ENCODE measurements at places on chromosomes 1 and 21. TPM values are rescaled to one million over a fixed set of nuclear protein-coding genes. Genes with fewer than 3 reads are reported as not detected.

GRCh38 chr1:198858033-198858432, 219.2 kb downstream of the PTPRC start:
- no peak for DNase-seq

DNA sequence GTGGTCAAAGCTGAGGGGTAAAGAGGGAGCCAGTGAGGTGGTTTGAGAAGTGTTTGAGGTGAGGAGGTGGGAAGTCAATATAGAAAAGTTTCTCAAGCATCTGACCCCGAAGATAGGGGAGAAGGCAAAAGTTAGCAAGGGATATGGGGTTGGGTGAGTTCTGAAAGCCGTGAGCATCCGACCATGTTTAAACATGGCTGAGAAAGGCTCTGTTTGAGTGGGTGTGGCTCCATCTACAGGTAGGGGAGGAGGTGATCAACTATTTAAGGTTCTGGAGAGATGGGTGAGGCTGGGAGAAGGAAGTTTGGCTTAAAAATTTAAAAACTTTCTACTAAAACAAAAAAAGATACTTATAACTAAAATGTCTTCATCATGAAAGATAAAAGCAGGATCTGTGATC, 273.8 kb downstream of the KCNJ6 start:
- no peak for DNase-seq

Gene MTMR11
- total RNA-seq = 16.1 TPM

Gene KRTAP15-1
- not detected for total RNA-seq

GRCh38 chr1:237124856-237125462, 83.0 kb downstream of the RYR2 start:
- DNase-seq = no peak

DNA sequence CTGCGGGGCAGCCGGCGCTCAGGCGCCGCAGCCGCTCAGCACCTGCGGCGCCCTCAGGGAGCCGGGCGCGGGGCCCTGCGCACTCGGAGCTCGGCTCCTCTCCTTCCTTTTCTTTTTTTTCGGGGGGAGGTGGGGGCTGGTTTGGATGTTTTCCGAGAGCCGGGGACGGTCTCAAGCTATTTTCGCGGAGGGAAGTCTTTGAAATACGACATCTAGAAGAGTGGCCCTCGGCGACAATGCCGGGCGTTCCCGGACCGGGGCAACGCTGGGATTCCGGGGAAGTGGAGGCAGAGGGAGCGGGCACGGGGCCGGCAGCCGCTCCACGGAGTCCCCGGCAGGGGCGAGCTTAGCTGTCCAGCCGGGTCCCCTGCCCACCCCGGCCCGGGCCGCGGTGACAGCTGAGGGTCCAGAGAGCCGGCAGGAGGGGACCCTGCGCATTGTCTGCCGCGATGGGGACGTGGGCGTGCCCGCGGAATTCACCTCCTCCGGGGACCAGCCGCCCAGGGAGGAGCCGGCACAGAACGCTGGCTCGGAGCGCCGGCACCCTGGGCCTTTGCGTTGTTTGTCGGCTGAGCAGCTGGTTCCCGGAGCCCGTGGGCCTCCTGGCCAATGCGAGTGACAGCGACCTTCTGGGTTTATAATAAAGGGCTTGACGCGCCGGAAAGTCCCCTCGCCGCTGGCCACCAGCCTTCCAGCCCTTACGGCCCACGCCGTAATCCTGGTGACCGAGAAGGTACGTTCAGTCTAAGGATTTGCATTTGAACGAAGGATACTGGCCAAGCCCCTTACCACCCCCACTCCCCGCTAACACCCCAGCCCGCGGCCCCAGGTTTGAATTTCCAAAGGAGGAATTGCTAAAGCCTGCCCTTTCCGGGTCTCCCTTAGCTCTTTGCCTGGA, 582 bp downstream of the SLC37A1 start:
- DNase-seq = peak; percentile 72

DNA sequence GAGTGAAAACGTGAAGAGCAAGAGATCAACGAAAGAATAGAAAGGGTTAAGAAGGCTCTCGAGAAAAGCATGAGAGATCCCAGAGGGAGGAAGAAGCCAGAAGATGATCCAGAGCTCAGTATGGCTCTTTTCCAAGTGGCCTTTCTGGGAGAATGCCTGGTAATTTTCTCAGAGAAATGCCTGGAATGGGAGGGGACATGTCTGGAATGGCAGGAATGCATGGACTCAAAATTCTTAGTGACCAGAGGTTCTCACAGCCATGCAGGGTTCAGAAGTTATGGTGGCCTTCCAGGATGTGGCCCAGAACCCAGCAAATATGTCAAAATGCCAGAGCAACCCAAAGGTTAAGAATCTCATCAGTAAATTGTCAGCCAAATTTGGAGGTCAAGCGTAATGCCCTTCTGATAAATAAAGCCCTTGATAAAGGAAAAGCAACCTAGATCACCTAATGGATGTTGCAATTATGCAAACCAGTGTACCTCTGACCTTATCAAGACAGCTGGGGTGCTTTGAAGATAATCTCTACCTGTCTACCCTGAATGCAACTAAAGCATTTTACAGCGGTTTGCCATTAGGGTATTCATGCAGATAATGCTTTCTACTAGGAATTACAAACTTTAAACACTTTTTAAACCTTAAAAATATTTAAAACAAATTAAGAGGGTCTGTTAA, 53.1 kb downstream of the NBPF6 start:
- no peak for DNase-seq

GRCh38 chr1:155173478-155174323, at the start of gene TRIM46:
TSS of gene TRIM46 (plus strand) at chr1:155173849. CDS start at chr1:155173967, 118 bp downstream.
- peak; percentile 60 for DNase-seq

DNA sequence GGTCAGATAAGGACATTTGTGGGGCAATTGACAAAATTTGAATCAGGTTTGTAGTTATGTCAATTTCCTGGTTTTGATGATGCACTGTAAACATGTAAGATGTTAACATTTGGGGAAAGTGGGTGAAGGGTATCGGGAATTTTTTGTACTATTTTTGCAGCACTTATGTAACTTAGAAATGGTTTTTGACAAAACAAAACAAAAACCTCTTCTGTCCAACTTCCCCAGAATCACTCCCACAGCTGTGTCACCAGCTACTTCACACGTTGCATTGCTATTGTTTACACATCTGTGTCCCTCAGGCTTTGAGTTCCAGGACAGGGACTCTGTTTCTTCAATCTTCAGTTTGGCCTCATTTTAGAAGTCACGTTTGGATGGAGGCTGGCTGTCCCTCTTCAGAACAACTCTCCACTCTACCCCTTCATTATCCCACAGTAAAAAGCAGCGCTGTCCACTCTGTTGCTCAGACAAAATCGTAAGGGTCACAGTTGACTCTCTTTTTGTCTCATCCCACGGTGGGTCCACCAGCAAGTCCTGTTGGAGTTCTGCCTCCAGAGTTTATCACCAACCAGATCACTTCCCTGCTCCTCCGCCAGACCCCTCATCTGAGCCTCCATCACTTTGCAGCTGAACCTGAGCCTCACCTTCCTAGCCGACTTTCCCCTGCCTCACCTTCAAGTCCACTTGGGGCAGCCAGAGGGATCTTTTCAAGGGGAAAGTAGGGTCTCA, 63.2 kb downstream of the NENF start:
- peak; percentile 22 for DNase-seq

GRCh38 chr1:164256456-164256855, 302.5 kb upstream of the PBX1 start:
- no peak for DNase-seq

- DNase-seq = no peak
Measured at GRCh38 chr1:213921712-213922111, 66.1 kb upstream of the PROX1 start.

DNA sequence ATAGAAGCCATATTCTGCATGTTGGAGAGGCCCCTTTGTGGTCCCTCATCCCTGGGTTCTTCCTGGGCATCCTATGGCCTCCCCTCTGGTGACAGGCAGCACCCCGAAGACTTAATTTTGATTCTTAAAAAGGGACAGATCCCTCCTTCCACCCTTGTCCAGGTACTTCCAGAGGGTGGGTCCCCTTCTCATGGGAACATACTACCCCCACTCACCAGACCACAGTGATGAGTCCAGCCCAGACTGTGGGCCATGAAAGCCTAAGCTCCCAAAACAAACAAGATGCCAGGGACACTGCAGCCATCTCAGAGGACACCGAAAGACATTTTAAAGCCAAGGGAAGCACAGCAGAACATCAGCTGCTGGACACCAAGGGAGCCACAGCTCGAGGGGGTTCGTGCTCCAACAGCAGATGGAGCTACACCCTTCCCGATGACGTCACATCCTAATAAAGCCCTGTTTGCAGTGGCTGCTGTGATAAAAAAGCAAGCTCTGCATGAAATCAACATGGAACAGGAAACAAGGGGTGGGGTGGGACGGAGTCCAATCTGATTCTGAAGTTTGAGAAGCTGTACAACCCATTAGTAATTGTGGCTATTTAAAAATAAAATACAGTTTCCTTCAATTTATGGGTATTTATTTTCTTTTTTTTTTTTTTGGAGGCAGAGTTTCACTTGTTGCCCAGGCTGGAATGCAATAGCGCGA, 32.4 kb downstream of the GNB1 start:
- DNase-seq = peak; percentile 88

Gene CDC42BPA
- 63.4 TPM for total RNA-seq

- DNase-seq = peak; percentile 27
Measured at GRCh38 chr1:31373897-31374486, 1.1 kb upstream of the FABP3 start.

GRCh38 chr1:25799352-25799934, 550 bp upstream of the SELENON start:
- DNase-seq = no peak

Gene PLA2G2C
- total RNA-seq = 0.82 TPM

GRCh38 chr21:46294647-46295176, 8.6 kb downstream of the YBEY start:
- DNase-seq = no peak

GRCh38 chr21:36403713-36404112, 18.5 kb downstream of the CHAF1B start:
- no peak for DNase-seq

DNA sequence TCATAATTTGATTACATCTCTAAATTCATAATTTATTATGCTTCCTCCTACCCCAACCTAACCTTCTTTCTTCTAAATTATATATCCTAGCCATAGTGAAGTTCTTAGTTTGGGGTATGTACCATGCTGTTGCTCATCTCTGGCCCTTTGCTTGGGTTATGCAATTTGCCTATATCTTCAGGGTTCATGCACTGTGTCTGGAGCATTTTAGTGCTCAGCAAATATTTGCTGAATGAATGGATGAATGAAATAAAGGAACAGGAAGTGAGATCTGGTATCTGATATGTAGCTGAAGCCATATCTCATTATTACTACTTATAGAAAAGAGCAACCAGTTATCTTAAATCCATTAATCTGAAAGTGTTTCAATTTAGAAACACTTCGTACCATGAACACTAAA, 137.6 kb downstream of the GPATCH2 start:
- no peak for DNase-seq

- DNase-seq = peak; percentile 9
Measured at GRCh38 chr1:162368451-162368850, 8.2 kb downstream of the SPATA46 start.

DNA sequence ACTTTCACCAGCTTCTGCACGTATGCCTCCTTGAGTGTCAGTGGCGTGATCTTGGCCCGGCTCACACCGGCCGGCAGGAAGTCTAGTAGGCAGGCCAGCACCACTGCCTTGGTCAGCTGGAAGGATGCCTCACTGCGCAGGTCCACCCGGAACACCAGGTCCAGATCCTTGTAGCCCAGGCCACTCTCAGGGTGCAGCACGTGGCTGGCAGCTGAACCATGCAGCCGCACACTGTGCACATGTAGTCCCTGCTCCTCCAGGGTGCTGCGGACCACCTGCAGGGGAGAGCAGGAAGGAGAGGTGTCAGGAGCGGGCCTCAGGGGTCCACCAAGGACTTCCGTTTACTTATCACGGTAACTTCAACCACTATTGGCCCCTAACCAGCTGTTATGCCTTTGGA, 6.0 kb downstream of the TENT5B start:
- DNase-seq = no peak

Gene IGSF5
- total RNA-seq = not detected

DNA sequence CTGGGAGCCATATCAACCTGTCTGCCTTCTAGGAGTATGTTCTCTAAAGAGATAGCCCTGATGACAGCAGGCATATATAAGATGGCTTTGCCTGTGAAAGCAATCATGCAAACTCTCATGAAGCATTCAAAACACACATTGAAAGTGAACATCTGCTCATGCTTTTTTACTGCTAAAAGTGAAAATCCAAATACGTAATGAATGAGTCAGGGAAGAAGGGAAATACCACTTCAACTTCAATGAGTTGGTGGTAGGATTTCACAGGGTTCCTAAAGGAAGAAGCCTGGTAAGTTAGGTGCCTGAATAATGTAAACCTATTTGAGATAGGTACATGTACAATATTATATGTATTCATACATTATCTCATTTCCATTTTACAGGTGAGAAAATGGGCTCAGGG, 50.5 kb upstream of the SLFNL1 start:
- no peak for DNase-seq

GRCh38 chr1:19734472-19734999, 65.2 kb downstream of the TMCO4 start:
- DNase-seq = peak; percentile 74

Gene AMPD1
- not detected for total RNA-seq

DNA sequence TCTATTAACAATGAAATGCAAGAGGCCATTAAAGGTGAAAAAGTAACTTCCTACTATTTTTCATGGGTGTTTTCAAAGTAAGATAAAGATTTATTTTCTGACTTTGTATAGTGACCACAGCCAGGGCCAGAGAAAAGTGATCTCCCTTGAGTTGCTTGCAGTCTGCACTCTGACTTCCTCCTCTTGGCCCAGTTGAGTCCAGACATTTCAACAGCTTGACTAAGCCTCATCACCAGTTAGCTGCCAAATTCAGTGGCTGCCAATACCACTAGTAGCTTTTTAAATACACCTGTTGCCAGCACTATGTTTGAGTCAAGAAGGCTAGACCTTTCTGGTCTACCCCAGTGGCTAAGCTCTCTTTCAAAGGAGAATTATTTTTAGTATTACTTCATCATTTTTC, 3.7 kb upstream of the NEK7 start:
- no peak for DNase-seq

DNA sequence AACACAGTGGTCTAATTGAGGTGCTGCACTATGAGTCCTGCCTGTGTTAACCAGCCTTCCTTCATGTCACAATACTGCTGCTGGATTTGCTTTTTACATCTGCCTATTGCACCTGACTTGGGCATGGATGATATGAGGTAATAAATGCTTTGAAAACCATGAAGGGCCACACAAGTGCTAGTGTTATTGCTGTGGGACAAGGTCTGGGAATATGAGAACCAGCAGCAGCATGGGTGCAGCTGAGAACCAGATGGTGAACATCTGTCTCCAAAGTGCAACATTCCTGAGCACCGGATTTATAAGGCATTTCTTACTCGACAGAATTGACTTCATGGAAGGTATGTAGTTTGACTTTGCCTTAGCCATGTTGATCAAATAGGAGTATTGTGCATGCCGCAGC, 16.6 kb downstream of the TRIM45 start:
- no peak for DNase-seq

Gene UBE2Q1
- 15.1 TPM for total RNA-seq

Gene OR2T27
- total RNA-seq = not detected

Gene PALMD
- total RNA-seq = 20.2 TPM

Data from sigmoid colon (tissue), 7 donors.